ENCODE measurements at places on chromosomes 7 and 10. TPM values are rescaled to one million over a fixed set of nuclear protein-coding genes. Genes with fewer than 3 reads are reported as not detected.
A peak's percentile ranks its signal among the peaks of the same experiment; 100 is the strongest.

Gene ZNF789
- 4.1 TPM for polyA plus RNA-seq

Gene RPEL1
- not detected for polyA plus RNA-seq

Gene HSPA12A
- polyA plus RNA-seq, result 2.5 TPM

Gene CPA2
- not detected for polyA plus RNA-seq

Gene GIMAP2
- polyA plus RNA-seq, result 22.0 TPM

Gene STARD3NL
- polyA plus RNA-seq, result 33.6 TPM

Gene HTR5A
- not detected for polyA plus RNA-seq

Gene CDC14C
- not detected for polyA plus RNA-seq

Gene MEOX2
- 5.3 TPM for polyA plus RNA-seq

- H3K4me3 ChIP-seq, result no peak overlapping the region
- no peak for DNase-seq
- no peak overlapping the region for H3K27ac ChIP-seq
- H3K27me3 ChIP-seq, result no peaks in the 10 kb centered on the region
- H3K4me1 ChIP-seq, result no peaks in the 10 kb centered on the region
Observed at GRCh38 chr10:106557053-106557452, 607.5 kb downstream of the SORCS1 start.

DNA sequence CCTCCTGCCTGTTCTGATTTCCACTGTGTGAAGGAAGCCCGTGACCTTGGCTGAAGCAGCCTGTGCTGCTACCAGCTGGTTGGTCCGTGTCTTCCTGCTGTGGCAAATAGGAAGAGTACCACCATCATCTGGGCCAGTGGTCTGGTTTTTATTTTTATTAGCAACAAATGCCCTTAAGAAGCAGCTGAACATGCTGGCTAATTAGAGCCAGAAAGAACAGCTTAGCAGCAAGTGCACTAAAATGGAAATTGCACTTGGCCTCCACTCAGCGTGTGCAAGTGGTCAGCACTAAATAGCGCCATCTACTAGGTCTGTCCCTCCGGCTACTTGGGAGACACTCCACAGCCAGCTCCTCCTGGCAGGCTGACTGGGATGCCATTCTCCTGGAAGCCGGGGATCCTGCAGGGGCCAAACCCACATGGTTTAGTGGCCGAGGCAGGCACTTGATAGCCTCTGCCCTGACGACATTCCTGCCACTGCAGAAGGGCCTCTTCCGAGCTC lies 690.3 kb upstream of the FOXK1 start:
- no peaks in the 10 kb centered on the region for H3K4me1 ChIP-seq
- no peaks in the 10 kb centered on the region for H3K27me3 ChIP-seq
- peaks cover 19% of the 10 kb centered on the region for H3K36me3 ChIP-seq
- no peak overlapping the region for H3K4me3 ChIP-seq
- H3K27ac ChIP-seq, result no peak overlapping the region

GRCh38 chr10:129465796-129466702 lies 992 bp upstream of the MGMT start:
- no peaks in the 10 kb centered on the region for H3K27me3 ChIP-seq
- DNase-seq, result no peak
- H3K4me1 ChIP-seq, result peaks cover 12% of the 10 kb centered on the region
- H3K27ac ChIP-seq, result peak overlapping the region; percentile 65
- H3K36me3 ChIP-seq, result no peaks in the 10 kb centered on the region
- peak overlapping the region; percentile 66 for H3K4me3 ChIP-seq

DNA sequence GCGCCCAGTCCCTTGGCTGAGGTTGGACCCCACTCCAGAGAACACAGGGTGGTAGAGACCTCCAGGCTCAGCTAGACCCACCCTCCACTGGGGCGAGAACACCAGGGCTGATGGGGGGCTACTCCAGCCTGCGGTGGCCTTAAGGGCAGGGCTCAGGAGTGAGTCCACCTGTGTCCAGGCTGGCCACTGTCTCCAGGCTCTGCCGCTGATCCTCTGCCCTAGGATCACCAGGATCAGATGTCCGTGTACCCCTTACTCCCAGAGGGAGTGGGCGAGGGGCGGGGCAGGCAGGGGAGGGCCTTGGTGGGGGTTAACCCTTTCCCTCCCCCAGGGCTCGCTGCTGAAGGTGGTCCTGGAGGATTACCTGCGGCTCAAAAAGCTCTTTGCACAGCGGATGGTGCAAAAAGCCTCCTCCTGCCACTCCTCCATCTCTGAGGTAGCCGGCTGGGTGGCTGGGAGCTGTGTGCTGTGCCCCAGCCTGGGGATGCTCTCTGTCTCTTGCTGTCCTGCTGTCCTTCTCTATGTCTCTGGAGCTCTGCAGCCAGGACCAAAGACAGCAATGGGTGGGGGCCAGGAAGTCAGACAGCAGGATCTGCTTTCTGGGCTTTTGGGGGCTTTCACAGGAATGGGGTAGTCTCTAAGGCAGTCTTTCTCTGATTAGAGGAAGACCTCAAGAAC lies 38.0 kb downstream of the PSAP start:
- H3K4me3 ChIP-seq, result no peak overlapping the region
- H3K36me3 ChIP-seq, result peaks cover 9% of the 10 kb centered on the region
- no peaks in the 10 kb centered on the region for H3K4me1 ChIP-seq

- H3K27me3 ChIP-seq, result no peaks in the 10 kb centered on the region
- no peak overlapping the region for H3K4me3 ChIP-seq
- H3K27ac ChIP-seq, result no peak overlapping the region
- no peaks in the 10 kb centered on the region for H3K36me3 ChIP-seq
- peaks cover 17% of the 10 kb centered on the region for H3K4me1 ChIP-seq
Observed at GRCh38 chr10:93916257-93917063, 22.7 kb downstream of the SLC35G1 start.

DNA sequence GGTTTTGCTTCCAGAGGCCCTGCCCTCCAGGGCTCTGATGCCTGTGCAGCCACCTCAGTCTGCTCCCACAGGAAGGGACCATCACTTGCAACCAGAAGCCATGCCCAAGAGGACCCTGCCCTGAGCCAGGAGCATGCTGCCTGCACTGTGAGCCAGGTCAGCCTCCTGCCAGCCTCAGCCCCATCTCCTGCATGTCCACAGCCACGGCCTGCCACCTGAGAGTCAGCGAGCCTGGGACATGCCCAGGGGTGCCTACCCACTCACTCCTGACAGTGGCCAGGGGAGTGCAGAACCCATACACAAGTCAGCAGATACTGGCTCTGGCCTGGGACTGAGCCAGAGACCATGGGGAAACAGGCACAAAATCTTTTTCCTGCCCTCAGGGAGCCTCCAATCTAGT lies 6.6 kb upstream of the KCP start:
- H3K27ac ChIP-seq, result no peak overlapping the region
- H3K27me3 ChIP-seq, result peaks cover 5% of the 10 kb centered on the region
- H3K36me3 ChIP-seq, result no peaks in the 10 kb centered on the region
- DNase-seq, result no peak

DNA sequence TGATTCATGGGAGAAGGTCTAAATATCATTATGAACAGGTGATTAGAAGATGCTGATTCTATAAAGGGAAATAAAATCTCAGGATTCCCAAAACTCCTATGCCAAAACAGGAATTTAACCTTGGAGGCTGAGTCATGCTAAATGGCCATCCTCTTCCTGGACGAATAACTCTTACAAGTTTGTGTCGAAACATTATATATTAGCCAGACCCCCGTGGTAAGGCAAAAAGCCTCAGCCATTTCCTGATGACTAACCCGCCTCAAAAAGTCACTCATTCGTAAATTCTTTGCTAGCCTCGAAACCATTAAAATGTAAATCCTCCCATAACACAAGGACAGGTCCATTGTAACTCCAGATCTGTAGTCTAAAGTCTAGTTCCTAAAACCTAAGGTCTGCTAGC lies 32.0 kb downstream of the CUL2 start:
- DNase-seq, result no peak
- no peak overlapping the region for H3K4me3 ChIP-seq
- no peak overlapping the region for H3K27ac ChIP-seq
- no peaks in the 10 kb centered on the region for H3K27me3 ChIP-seq
- H3K4me1 ChIP-seq, result no peaks in the 10 kb centered on the region

Measured in lung (tissue), 17 donors.